ENCODE measurements at places on chromosomes 5 and 9.

DNA sequence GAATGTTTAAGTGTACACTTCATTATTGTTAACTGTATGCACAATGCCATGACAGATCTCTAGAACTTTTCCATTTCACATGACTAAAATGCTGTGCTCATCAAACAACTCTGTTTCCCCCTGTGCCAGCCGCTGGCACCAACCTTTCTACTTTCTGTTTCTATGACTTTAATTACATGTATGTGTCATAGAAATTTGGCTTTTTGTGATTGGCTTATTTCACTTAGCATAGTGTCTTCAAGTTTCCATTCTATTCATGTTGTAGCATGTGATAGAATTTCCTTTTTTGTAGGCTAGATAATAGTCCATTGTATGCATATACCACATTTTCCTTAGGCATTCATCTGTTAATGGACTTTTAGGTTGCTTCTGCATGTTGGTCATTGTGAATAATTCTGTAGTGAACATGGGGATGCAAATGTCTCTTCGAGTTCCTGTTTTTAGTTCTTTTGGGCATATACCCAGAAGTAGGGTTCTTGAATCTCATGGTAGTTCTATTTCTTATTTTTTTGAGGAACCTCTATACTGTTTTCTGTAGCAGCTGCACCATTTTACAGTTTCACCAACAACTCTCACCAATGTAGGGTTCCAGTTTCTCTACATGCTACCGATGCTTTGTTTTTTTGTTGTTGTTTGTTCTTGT, 184.4 kb upstream of the DMRT1 start:
- DNase-seq = no peak

DNA sequence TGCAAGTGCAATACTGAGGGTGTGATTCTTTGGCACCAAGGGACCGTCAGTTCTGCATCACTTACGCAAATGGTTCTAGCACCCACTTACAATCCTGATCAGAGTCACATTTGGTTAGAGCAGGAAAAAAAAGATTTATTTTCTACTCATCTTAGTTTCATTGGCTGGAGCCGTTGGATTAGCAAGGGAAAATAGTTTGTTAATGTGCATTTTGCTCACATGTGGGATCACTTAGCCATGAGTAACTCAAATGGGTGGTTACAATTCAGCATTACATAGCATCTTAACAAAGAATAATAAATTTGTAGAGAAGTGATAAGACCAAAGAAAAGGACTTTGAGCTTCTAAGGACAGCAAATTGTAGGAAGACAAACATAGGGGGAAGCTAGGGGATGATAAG, 216.9 kb downstream of the AUH start:
- DNase-seq = no peak

- no peak for DNase-seq
Measured at GRCh38 chr5:126970517-126971017, 59.8 kb downstream of the MARCHF3 start.

GRCh38 chr5:64026493-64026892, 64.2 kb upstream of the HTR1A start:
- no peak for DNase-seq

- DNase-seq = no peak
Measured at GRCh38 chr9:136081826-136082495, 13.1 kb downstream of the NACC2 start.

- DNase-seq = no peak
Measured at GRCh38 chr9:37453827-37454226, 11.4 kb downstream of the ZBTB5 start.

DNA sequence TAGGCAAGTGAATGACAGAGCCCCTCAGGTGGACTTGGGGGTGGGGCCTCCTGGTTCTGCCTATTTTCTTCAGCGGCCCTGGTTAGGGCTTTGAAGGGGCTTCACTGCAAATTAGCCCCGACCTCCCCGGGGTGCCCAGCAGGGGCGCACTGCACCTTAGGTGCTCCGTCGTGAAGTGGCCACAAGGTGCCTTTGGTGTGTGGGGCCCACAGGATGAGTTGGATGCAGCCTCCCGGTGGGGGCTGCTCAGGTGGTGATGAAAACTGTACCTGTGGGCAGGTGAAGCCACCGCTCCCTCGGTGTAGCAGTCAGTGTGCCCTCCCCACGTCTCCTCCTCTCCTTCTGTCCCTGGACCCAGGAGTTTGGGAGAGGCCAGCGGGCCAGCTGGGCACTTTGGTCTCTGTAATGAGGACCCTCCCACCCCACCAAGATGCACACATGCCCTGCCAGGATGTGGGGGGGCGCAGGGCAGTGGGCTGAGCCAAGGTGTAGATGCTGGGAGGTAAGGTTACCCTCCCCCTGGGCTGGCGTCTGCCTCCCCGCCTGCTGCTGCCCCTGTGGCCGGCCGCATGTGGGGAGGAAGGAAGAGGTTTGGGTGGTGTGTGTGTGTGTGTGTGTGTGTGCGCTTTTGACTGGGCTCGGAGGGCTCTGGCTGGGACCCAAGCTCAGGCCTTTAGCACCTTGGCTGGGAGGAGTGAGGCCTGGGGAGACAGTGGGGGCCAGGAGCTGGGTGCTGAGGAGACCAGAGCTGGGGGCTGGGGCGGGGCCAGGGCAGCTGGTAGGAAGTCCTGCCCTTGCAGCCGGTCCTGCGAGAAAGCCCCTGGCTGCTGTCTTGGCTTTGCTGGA, 55.6 kb downstream of the RXRA start:
- no peak for DNase-seq

- DNase-seq = no peak
Measured at GRCh38 chr5:88824892-88825583, 57.9 kb downstream of the MEF2C start.

GRCh38 chr9:127586537-127586936, 25.5 kb upstream of the STXBP1 start:
- peak; percentile 75 for DNase-seq

GRCh38 chr9:127194881-127195713, 69.5 kb upstream of the GARNL3 start:
- DNase-seq = no peak

DNA sequence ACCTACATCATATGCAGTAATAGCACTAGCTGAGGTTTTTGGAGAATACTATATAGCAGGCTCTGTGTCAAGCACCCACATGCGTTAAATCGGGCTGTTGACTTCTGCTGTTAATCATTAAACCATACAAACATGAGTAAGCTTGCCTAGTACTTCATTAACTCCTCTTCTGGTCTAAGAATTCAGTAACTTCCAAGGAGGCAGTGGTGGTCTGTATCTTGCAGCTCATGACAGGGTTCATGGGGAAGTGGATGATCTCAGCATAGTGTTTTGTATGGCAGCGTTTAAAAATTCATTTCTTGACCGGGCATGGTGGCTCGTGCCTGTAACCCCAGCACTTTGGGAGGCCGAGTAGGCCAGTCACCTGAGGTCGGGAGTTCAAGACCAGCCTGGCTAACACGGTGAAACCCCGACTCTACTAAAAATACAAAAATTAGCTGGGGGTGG, at the start of gene HAVCR1:
TSS of gene HAVCR1 (minus strand) at position 24 of the 447 bp plus-strand sequence. CDS start 1,173 bp downstream, outside the sequence.
- DNase-seq = no peak

GRCh38 chr9:105647595-105648349, 14.5 kb upstream of the TAL2 start:
- DNase-seq = no peak

DNA sequence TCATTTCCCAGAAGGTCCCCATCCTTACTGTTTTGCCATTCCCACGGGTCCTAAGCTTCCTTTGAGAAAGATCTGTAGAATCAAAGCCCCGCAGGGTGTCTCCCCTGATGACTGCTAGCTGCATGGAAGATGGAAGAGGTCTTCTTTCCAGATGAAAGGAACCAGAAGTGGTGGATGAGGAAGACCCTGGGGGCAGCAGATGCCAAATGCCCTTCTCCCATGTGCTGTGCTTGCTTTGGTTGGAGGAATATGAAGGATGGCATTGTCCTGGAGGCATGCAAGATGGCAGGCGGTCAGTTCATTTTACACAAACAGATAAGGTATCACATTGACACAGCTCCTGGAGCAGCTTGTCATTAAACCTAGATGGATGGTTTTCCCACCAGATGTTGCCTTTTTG, 25.8 kb upstream of the CER1 start:
- DNase-seq = no peak

DNA sequence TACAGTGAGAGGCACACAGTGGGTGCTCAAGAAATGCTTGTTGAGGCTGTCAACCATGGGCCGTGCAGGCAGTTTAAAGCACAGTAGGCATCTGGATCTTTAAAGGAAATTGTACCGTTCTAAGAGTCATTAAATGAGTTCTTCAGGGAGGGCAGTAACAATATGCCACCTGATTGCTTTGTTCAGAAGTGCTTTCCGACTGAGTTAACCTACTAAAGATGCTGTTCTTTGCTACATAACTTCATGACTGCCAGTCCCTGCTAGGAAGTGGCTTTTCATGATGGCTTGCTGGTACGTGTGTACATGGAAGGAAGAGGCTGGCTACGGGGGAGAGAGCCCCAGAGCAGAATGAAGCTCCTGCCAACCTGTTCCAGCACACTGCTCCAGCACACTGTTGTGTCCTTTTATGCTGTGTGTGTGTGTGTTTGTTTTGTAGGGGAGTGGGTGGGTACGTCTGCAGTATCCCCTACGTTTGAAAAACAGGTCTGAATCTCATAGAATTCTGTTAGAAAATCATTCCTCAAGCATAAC, 41.9 kb upstream of the PPP2R2B start:
- DNase-seq = no peak

- no peak for DNase-seq
Measured at GRCh38 chr9:131954299-131954698, 125.4 kb downstream of the MED27 start.

DNA sequence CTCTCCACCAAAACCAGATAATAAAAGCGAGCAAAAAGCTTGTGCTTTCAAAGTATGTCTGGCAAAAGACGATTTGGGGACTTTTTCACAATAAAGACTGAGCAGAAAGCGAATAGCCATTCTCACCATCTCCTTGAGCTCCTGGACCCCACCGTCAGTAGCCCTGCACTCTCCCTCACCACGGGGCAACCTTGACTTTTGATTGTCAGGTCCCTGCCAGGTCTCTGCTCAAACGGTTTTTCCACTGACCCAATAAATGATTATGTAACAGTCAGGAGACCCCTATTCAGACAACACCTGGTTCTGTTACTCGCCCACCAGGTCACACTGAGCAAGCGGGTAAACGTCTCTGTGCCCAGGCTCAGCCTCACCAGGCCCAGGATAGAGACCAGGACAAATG, 131.3 kb downstream of the MVB12B start:
- DNase-seq = no peak

DNA sequence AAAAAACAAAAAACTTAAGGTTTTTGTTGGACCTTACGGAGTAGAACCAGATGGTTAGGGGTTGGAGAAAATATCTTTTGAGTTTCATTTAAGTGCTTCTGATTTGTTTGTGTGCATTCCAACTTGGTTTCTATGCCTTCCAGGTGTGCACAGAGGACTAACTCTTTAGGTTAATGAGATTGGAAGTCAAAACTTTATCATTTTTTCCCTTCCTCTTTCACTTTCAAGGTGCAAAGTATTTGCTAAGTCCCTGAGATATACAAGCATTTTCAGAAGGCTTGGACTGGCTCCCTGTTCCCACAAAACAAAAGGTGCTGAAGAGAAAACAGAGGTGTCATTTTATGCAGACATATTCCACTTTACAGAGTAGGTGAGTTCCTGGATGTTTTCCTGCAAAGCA, 30.3 kb upstream of the CER1 start:
- DNase-seq = no peak

GRCh38 chr9:82183181-82183860, 194.7 kb downstream of the SPATA31D1 start:
- no peak for DNase-seq

GRCh38 chr5:88669371-88670050, 213.5 kb downstream of the MEF2C start:
- no peak for DNase-seq

GRCh38 chr9:114347675-114348074, 18.0 kb downstream of the ORM2 start:
- peak; percentile 58 for DNase-seq

GRCh38 chr5:142073362-142073988, 35.1 kb upstream of the NDFIP1 start:
- no peak for DNase-seq

DNA sequence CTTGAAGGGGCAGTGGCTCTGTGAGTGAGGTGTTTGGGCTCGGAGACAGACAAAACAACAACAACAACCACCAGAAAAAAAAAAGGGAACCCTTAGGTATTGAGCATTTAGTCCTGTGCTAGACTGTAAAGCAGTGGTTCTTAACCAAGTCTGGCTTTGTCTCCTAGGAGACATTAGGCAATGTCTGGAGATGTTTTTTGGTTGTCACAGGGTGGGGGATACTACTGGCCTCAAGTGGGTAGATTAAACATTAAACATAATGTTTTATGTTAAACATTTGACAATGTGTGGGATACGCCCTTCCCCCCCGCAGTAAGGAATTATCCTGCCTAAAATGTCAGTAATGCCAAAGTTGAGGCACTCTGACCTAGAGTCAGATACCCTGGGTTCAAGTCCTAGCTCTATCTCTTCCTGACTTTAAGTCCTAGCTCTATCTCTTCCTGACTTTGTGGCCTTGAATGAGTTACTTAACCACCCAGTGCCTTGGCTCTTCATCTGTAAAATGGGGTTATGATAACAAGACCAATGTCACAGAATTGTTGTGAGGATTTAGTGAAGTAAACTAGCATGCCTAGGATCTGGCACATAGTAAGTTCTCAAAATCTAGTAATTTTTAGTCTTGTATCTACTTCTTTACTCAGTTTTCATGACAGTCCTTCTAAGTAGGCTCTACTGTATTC, 1.8 kb downstream of the TRIM32 start:
- DNase-seq = no peak

DNA sequence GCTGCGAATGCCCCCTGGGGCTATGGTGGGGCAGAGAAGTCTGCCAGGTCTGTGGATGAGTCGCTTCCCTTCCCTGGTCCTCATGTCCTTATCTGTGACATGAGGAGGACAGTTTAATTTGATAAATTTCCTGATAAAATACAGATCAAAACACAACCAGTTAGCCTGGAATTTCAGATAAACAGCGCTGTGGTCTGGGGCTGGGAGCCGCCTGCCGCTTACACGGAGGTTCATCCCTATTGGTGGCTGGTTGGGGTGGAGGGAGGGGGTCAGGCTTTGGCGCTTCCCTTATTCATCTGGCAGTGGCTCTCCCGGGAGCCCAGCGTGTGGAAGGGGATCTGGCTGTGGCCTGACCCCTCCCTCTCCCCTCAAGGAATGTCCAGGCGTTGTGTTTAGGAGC, 17.9 kb downstream of the CRB2 start:
- DNase-seq = no peak

GRCh38 chr5:14767735-14768507, 103.4 kb downstream of the OTULIN start:
- no peak for DNase-seq

GRCh38 chr5:136020001-136020382, 8.8 kb upstream of the TGFBI start:
- DNase-seq = no peak

- DNase-seq = no peak
Measured at GRCh38 chr5:107726896-107727295, 56.2 kb upstream of the EFNA5 start.

DNA sequence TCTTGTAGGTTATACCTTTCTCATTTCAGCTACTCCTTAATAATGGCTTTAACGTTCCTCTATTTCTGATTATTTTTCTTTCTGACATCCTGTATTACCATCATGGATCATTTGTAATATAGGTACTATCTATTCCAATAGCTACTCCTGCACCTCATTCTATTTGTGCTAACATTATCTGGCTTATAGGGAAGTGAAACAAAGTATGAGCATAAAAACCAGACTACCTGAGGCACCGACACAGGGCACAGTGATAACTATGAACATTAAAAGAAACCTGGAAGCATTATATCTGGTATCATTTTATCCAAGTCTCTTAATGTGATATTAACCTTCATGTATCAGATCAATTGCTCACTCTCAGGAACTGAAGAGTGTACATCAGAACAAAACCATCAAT, 407.3 kb downstream of the DMRT2 start:
- no peak for DNase-seq

All from head of caudate nucleus (tissue), 42 donors.